ENCODE measurements at places on chromosomes 3 and 15.

DNA sequence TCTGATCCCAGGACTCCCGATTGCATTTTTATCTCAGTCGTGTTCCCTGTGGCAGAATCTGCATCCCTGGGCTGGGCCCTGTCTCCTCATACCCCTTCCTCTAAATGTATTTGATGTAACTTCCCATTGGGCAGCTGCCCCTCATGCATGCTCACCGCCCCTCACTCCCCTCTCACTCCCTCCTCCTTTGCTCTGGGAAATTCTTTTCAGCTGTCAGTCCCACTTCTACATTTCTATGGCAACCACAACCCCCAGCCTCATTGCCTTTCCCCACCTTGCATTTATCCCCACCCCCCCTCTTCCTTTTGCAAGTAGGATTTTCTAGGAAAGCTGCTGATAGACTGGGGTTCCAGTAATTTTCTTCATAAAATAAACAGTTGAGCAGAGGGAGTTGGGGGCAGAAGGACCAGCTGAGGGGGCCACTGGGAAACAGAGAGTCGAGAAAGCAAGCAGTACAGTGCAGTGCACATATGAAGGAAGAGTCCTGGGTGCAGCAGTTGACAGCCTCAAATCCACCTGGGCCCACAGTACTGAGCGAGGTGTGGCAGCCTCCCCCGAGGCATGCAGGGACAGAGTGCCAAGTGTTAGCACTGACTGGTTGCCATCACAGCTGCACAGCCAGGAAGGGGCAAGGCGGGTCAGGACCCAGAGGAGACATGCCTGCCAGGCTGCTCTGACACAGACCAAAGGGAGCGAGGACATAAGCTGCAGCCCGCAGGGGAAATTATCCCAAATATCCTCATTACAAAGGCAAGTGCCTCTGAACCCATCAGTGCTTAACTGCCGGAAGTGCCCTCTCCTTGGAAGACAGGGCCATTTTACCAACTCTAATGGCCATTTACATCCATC, 476.3 kb downstream of the EPHB1 start:
- DNase-seq = no peak

DNA sequence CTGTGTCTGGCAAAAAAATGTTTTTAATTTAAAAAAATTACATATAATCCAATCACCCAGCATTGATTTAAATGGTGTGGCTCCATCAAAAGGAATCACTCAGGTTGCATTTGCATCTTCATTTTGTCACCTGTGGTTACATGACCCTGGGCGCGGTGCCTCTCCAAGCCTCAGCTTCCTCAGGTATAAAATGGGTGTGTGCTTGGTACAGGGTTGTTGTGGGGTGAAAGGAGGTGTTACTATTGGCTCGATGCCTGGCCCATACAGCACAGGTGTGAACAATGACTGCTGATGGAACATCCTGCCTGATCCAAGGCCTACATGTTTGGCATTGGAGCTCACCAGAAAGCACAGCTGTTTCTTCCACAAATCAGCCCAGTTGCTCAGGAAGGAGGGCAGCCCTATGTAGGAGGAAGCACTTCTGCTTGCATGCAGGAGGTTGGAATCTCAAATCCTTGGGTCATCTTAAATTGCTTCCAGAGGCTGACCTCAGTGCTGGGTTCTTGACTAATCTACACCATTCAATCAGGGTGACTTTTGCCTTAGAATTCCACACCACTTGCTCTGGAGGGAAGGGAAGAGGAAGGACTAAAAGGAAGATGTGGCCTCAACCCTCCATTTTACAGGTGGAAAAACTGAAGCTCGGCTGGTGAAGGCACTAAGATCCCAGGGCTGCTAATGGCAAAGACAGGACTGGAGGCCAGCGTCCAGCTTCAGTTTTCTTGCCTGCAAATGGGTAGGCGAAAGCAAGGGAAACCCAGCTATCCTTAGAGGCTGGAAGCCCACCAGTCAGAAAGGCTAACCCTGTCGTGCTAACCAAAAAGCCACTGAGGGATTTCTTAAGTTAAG, 31.7 kb downstream of the BHLHE40 start:
- no peak for DNase-seq

DNA sequence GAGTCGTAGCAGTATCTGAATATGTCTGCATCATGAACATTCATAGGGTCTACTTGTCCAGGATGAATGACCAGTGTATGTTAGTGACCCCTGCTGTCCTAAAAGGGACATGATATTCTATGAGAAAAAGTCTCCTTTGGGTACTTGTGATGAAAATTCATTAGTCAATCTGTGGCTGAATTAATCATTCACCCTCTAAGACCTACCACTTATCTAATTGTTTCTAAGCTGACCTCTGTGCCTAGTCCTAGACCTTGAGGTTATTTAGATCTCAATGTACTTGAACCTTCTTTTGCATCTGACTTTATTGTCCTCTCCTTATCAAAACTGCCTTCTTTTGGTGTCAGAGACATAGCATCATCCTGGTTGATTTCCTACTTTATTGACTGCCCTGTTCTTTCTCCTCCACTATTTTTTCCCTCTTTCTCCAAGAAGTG, 799.3 kb downstream of the DIPK2A start:
- DNase-seq = no peak

GRCh38 chr3:150588027-150588830, 14.9 kb upstream of the SELENOT start:
- DNase-seq = no peak

DNA sequence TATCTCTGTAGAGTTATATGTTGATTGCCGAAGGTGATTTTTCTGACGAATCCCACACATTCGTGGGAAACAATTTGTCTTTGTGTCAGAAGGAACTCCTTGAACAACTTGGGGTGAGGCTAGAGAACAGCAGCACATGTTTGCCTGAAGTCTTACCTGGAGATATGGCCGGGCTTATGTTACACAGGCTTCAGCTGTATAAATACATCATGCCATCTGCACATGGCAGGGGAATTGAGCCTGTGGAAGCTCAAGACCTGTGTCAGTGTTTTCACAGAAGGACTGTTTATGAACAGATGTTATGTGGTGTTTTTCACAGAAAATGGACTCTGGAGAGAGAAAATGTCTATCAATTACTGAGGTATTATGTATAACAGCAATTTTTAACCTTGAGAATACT, 203.6 kb upstream of the MDFIC2 start:
- no peak for DNase-seq

Measured in stimulated activated CD8-positive, alpha-beta memory T cell treated with anti-CD3 and anti-CD28 coated beads, Interleukin-7, amount 100 ng/mL, for 24 hours (primary cell).